ENCODE measurements at places on chromosomes 7 and 10. TPM values are rescaled to one million over a fixed set of nuclear protein-coding genes. Genes with fewer than 3 reads are reported as not detected.

Gene SPDYE9
- not detected for total RNA-seq

Gene RNF32
- 1.8 TPM for total RNA-seq

Gene SLC26A5
- not detected for total RNA-seq

Gene HOXA3
- total RNA-seq = not detected

Gene TAC1
- not detected for total RNA-seq

Gene ARL3
- 5.0 TPM for total RNA-seq

Gene FAM237B
- total RNA-seq = not detected

Gene OR6V1
- not detected for total RNA-seq

Gene PNLIPRP3
- total RNA-seq = not detected

Gene MOSPD3
- 13.6 TPM for total RNA-seq

Gene PDK4
- total RNA-seq = 0.49 TPM

Gene CREM
- 18.5 TPM for total RNA-seq

Gene GNAT3
- total RNA-seq = not detected

Gene NME8
- not detected for total RNA-seq

Gene FIGNL1
- 7.9 TPM for total RNA-seq

Gene NPY
- total RNA-seq = not detected

Gene KAZALD1
- total RNA-seq = 9.7 TPM

Gene ATP6V0A4
- total RNA-seq = not detected

Gene CDC14C
- 0.16 TPM for total RNA-seq

Gene CHAT
- total RNA-seq = not detected

Gene ZNF398
- 27.8 TPM for total RNA-seq

Gene LRMDA
- 1.5 TPM for total RNA-seq

Gene VPS37D
- total RNA-seq = 3.6 TPM

Gene UBTD1
- 34.6 TPM for total RNA-seq
